G401 (cell line): ENCODE measurements at places on chromosomes 2 and 18. TPM values are rescaled to one million over a fixed set of nuclear protein-coding genes. Genes with fewer than 3 reads are reported as not detected.
A peak's percentile ranks its signal among the peaks of the same experiment; 100 is the strongest.

TFCP2L1 gene
- total RNA-seq: 0.03 TPM in 1 of 2 replicates, not detected in the other

ABHD1 gene
- 0.43 TPM in 1 of 2 replicates, not detected in the other for total RNA-seq

GPC1 gene
- 35.8 and 39.1 TPM in 2 replicates for total RNA-seq

XIRP2 gene
- total RNA-seq: not detected in 2 replicates

PDCD1 gene
- total RNA-seq: 0.62 TPM in 1 of 2 replicates, not detected in the other

CRYBA2 gene
- total RNA-seq: not detected in 2 replicates

DNAJC5G gene
- total RNA-seq: not detected in 2 replicates

ZNF142 gene
- total RNA-seq: 4.4 and 6.2 TPM in 2 replicates

PFN4 gene
- not detected in 2 replicates for total RNA-seq

DNA sequence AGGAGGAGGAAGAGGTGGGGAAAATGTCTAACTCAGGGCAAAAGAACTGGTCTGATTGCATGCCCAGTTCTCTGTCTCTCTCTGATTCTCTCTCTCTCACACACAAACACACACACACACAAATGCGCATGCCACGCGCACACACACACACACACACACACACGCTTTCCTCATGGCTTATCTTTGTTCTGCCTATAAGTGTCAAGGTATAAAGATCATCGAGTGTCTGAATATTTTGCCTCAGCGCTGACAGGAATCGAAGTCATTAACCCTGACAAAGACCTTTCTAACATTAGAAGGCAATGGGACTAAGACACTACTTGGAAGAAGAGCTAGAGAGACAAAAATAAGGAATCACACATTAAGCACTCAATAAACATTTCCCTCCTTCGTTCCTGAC lies 497.1 kb upstream of the KLHL29 start:
- DNase-seq: no peak

GRCh38 chr2:100238471-100238870 lies 83.8 kb downstream of the LONRF2 start:
- no peak for DNase-seq

DNA sequence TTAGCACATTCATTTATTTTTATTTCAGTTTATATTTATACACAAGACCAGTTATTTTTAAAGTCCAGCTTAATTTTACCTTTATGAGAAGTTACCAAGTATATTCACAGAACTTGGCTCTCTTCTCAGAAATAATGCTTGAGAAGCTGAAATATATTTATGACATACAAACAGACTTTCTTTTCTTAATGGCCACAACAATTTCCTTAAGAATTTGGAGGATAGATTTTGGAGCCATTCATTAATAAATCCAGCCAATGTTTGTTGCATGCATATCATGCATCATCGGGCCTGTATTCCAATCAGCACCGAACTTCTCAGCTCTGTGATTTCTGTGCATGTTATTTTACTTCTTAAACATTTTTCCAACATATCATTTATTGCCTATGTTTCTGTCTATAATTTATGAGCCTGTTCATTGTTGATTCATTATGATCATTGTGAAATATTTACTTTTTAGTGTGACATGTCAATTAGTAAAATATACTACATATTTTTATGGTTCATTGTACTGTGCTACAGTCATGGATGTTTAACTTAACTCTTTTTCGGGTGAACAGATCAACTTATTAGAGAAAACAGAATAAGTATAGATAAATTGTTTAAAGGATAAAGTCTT lies 3.5 kb downstream of the GULP1 start:
- DNase-seq: no peak

DNA sequence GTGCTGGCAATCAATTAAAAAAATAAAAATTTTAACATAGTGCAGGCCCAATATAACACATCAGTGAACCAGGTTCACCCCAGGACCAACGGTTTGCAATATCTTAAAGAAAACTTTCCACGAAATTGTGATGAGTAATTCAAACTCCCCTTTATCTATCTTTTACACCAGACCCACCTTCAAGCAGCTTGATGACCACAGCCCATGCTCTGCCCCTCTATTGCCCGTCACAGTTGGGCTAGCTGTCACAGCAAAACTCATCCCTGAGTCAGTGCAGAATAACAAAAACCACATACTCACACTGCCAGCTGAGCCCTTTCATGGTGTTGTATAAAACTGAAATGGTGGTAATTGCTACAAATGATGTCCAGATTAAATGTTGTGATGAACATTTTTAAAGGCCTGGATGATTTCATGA lies 112.5 kb upstream of the CREB1 start:
- DNase-seq: no peak

- DNase-seq: no peak
Observed at GRCh38 chr18:75433098-75433497, 5.6 kb upstream of the SMIM21 start.

GRCh38 chr2:47002480-47003381 lies 87.1 kb upstream of the MCFD2 start:
- peak; percentile 95 for DNase-seq

GRCh38 chr2:96549967-96550786 lies 13.6 kb downstream of the ARID5A start:
- DNase-seq: no peak

GRCh38 chr18:55381277-55381676 lies 206.7 kb downstream of the TCF4 start:
- DNase-seq: no peak

- no peak for DNase-seq
Observed at GRCh38 chr2:45224321-45224992, 215.2 kb upstream of the SIX2 start.

- DNase-seq: peak; percentile 93
Observed at GRCh38 chr2:216300906-216301305, 71.4 kb downstream of the MARCHF4 start.

GRCh38 chr2:161766334-161766733 lies 142.1 kb downstream of the SLC4A10 start:
- no peak for DNase-seq

DNA sequence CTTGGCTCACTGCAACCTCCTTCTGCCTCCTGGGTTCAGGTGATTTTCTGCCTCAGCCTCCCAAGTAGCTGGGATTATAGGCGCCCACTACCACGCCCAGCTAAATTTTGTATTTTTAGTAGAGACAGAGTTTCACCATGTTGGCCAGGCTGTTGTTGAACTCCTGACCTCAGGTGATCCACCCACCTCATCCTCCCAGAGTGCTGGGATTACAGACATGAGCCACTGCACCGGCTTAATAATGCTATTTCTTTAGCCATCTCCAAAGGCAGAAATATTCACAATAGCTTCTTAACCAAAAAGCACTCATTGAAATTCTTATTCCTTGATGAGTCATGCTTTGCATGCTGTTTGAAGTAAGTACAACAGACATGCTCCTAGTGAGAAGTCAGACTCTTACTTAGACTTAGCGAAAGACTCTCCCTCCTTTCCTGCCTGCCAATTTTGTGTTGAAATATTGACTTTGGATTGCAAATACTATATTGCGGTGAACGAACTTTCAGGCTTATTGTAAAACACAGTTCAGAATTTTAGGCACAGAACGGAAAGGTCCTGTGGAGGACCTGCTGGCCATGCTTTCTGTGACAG lies 4.4 kb downstream of the ACTR3 start:
- no peak for DNase-seq

DNA sequence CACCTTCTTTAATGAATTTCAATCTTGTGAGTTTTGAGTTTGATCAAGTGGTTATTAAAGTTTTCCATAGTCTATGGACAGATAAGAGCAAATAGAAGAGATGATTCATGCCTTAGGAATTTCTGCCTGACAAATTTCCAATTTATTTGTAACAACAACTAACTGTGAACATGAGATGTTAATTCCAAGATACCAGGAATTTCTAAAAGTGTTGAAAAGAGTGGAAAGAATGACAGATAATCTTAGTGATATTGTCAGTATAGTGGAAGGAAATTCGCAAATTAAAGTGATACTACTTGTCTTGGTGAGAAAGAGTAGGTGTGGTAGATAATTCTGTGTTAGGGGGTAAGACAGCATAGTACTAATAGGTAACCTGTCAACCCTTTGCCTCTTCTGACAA lies 82.4 kb downstream of the AGPS start:
- DNase-seq: no peak

DNA sequence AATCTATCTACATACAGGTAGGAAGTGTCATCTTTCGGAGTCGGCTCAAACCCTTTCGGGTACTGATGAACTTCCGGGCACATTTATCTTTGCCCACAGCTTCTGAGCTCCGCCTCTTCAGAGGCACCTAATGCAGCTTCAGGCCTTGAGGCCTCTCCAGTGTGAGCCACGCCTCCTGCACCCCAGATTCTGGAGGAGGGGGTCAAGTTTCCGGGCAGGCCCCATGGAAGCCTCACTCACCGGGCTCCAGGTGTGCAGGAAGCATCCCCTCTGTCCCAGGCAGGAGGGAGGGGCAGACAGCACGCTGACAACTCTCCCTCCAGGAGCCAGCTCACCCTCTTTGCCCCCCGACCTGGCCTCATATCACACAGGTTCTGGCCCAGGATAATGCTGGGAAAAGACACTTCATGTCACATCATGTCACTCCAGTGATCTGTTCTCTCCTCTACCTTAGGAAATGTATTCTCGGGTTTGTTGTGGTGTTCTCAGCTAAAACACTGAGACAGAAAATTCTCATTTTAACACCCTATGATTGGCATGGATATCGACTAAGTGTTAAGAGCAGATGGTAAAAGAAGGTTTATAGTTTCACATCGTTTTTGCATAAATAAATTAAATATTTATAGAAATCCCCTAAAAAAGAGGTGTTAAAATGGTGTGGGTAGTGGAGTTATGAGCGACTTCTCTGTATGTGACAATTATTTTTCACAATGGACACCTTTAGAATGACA lies 46.2 kb upstream of the COPS8 start:
- DNase-seq: no peak

- DNase-seq: peak; percentile 50
Observed at GRCh38 chr2:29295845-29296244, 180.6 kb downstream of the CLIP4 start.
